HS-27A (cell line): ENCODE measurements at places on chromosomes 2 and 18.

DNA sequence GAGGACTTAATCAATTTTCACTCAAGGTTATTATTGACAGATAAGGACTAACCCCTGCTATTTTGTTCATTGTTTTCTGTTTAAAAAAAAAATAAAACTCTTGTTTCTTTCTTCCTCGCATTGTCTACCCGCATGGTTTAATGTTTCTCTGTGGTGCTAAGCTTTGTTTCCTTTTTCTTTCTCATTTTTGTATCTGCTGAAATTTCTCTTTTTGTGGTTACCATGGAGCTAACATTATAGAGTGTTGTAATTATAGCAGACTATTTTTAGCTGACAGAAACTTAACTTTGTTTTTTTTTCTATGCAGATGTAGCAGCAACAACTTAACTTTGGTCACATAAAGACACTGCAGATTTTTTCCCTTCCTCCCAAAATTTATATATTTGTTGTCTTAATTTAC lies 43.1 kb upstream of the CHN1 start:
- no peak for DNase-seq

DNA sequence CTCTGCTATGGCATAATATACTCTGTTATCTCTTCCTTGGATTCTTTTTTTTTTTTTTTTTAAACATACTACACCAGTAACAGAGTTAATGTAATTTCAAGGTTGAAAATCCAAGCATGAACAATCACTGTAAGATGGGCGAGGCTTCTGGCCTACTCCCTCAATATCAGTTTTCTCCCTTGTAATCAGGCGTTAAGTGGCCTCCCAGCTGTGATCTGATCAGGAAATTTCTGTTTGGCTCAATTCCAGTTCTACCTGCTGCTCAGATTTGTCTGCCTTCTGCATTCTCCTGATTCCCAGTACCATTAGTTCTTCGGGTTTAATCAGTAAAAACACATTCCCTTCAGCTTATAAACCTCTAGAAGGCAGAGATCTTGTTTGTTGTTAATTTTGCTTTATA lies 18.6 kb downstream of the PRKD3 start:
- no peak for DNase-seq

GRCh38 chr2:143545059-143545948 lies 416.1 kb downstream of the ARHGAP15 start:
- DNase-seq = no peak

GRCh38 chr2:210474776-210475175 lies 1.8 kb downstream of the LANCL1 start:
- DNase-seq = no peak

- no peak for DNase-seq
Observed at GRCh38 chr2:183195998-183196409, 71.8 kb downstream of the NUP35 start.

GRCh38 chr18:49666045-49666775 lies 104.4 kb downstream of the LIPG start:
- no peak for DNase-seq
